ENCODE measurements at places on chromosomes 12 and 14.

DNA sequence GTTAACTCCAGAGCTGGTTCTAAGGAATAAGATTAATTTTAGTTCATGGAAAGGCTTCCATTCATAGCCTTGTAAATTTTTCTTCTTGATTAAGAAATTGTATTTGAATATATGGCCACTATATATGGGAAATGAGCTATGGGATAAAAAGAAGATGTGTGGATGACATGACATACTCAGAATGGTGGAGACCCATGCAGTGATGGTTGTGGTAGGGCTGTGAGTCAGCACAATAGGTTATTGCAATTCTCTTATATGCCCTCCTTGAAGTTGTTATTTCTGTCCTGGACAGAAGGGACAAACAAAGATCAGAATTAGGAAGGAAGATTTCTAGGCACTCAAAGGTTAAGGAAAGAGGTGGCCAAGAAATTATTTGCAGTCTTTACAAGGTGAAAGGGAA is 21.5 kb downstream of the RASSF9 start:
- no peak for DNase-seq

- DNase-seq: no peak
Measured at GRCh38 chr12:15731940-15732339, 57.2 kb downstream of the EPS8 start.

DNA sequence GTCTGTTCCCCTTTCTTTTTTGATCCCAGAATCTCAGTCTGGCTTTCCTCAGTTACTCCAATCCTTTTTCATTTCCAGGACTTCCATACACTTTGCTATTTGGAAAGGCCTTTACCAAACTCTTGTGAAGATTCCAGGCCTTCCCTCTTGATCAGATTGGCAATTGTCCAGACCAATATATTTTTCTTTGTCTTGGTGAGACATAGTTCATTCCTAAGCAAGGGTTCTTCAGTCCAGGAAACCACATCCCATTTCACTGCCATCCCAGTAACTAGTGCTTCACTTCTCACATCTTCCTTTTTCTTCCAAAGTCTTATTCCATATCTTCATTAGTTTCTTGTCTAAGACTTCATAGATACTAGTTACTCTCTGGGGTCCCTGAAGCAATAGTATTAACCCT is 2.1 kb upstream of the PTPRQ start:
- peak; percentile 12 for DNase-seq

DNA sequence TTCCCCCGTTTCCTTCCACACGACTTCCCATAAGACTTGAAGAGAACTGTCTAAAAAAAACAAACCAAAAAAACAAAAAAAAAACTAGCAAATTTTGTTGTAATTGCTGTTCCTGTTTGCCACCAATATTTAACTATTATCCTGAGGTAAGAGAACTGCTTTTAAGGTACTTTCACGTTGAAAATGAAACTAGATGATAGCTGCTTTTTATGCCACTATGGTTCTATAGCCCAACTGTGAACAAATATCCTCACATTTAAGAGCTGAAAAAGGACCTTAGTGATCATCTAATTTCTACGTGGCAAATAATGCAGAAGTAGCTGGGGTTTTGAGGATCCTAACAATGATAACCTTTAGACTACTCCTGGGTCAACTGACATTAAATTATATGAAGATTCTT is 98.6 kb downstream of the TAOK3 start:
- DNase-seq: no peak

- DNase-seq: peak; percentile 50
Measured at GRCh38 chr12:24960222-24960855, 11.4 kb upstream of the BCAT1 start.

DNA sequence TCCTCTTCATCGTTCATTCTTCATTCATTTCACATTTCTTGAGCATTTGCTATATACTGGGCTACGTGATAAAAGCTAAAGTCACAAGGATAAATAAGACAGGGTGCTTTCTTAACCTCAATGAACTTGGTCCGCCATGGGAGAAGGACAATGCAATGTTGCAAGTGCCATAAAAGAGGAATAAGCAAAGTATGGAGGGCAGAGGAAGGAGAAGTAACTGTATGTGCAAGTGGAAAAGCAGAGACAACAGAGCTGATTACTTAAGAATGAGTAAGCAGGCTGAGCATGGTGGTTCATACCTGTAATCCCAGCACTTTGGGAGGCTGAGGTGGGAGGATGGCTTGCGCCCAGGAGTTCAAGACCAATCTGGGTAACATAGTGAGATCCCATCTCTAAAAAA is 14.4 kb downstream of the AREL1 start:
- no peak for DNase-seq

DNA sequence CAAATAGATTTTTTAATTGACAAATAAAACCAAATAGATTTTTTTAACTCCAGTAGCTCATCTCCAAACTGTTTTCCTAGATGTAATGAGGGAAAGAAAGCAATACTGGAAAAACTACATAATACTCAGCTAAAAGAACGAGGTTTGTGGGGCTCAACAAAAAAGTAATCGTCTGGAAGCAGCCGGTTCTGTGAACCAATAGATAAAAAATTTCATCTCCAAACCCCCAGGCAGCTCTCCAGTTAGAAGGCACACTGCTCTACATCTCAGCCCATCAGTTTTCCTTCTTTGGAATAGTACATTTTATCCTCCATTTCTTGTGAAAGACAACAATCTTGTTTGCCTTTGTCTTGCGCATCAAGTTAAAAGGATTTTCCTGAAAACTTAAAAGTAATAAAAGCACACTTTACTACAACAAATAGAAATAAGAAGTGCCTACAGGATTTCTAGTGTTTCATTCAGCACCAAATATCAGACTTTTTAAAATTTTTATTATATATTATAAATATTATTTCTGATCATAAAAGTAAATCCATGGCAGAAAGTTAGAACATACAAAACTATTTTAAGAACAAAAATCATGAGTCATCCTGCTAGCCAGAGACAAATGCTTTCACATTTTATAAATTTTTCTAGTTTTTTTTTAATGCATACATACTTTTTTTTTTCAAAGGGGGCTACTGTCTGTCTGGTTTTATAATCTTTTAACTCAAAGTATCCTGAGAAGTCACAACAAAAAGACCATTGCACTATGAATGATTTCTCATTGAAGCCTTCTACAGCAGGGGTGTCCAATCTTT is 67.7 kb downstream of the EPS8 start:
- no peak for DNase-seq

DNA sequence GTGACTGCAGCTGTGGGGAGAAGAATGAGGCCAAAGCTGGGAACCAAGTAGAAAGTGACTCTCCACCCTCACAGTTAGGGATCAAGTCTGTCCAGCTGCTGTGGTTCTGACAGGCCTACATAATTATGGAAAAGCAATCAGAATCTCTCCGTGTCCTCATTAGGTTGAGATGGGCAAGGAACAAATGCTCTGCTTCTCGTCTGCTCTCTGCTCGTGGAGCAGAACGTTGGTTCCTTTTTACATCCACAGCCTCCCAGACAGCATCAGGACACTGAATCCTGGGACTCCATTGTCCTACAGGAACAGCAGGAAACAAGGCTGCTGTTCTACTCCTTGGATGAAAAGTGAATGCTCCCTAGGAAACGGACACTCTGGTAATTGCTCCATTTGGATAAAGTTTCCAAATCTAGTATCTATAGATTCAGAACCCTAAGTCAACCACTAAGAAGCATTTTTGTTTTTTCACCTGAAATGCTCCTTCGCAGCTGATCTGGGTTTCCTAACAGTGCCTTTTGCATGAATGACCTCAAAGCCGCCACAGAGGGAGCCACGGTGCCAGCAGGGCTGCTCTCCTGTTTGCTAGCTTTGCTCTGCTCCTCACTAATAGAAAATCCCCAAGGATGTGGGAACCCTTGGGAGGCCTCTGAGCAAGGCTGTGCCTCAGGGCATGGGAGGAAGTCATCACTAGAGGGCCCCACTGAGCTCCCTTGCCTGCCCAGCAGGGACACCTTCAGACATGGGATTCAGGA is 102.0 kb downstream of the EGLN3 start:
- DNase-seq: peak; percentile 77

DNA sequence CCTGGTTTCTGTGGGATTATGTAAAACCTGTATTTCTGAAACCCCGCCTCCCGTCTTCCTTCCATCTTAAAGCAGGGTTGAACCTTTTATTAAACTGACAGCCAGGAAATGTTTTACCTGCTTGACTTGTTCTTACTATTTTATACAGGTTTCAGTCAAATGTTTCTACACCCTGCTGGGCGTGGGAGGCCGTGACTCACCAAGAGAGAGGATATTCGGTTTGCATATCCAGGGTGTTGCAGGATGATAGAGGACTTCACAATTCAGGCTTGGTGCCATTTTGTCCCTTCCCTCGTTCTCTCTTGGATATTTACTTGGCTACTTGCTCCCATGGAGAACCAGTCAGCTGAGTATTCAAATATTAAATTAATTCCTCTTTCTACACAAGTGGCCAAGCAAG is 69.7 kb downstream of the ARF6 start:
- peak; percentile 40 for DNase-seq

DNA sequence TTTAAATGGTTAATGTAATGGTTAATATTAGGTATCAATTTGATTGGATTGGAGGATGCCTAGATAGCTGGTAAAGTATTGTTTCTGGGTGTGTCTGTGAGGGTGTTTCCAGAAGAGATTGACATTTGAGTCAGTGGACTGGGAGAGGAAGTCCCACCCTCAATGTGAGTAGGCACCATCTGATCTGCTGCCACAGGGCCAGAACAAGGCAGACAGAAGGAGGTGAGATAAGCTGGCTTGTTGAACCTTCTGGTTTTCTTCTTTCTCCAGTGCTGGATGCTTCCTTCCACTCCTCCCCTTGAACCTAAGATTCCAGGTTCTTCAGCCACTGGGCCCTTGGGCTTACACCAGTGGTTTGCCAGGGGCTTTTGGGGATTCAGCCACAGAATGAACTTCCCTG is 756.5 kb upstream of the LRFN5 start:
- DNase-seq: no peak

DNA sequence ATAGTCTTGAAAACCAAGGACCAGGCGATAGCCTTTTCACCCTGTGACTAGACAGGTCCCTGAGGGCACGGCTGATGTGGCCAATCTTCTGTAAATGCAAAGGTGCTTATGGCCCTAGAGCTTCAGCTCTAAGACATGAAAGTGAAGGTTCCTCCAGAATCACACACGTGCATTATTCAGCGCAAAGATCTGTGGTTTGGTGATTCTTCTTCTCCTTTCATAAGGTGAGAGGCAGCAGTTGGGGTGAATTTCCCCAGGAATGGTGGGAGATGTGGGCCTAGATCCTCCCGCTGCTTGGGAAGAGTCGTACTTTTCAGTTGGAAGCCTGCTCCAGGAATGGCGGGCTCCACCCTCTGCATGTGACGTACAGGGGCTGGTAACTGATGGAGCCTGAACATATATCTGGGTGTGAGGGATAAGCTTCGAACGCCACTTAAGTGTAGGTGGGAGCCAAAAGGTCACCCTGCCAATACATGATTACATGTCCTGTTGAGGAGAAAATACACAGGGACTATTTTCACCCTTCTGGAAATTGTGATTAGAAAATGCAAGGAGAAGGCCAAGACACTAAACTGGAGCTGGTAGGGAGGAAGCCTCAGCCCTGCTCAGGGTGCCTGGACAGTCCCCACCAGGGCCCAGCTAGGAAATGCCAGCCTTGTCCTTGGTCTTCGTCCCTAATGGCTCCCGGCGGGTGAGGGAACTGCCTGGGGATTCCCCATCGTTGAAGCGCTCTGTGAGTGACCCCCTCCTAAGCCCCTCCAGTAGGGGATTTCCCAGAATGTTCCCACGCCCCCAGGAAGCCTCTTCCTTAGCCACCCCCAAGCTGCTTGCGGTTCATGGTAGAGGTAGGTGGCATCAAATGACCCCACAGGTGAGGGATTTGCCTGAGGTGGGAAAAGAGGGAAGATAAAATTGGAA is 17.6 kb downstream of the BATF start:
- no peak for DNase-seq

DNA sequence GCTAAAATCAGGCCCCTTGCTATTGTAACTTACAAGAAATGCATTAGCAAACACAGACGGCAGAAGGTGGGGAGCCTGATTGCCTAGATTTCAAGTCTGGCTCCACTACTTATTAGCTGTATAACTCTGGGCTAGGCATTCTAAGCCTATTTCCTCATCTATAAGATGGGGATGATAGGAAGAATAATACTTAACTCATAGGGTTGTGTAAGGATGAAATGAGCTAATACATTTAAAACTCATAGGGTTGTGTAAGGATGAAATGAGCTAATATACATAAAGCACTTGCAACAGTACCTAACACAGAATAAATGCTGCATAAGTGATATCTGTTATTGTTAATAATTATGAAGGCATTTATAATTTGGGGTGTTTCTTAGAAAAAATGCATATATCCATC is 60.1 kb upstream of the DIO2 start:
- DNase-seq: no peak

GRCh38 chr14:98293576-98293975 is 978.4 kb downstream of the BCL11B start:
- DNase-seq: no peak

GRCh38 chr12:32569259-32569658 is 109.8 kb upstream of the DNM1L start:
- no peak for DNase-seq

DNA sequence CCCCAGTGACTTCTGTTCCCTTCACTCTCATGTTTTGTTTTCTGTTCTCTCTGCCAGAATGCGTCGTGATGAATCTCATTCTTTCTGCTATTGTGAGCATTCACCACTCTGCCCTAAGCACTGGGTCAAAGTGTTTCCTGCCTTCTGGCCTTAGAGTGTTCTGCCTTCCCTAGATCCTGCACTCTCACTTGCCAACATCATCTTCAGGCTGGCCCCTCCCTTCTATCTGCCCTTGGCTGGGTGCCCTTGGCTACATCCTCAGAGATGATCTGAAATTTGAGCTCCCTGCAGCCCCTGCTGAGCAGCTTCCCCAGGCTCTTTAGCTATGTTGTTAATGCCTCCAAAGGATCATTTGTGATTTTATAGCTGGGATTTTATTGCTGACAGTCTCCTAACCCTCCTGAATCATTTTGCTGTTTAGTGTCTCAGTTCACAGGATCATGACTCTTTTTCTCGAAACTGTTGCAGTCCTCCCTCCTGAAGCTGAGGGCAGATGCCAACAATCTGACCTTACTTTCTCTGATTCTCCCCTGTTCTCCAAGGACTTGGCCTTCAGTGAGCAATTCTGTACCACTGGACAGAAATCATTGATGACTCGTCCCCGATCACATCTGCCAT is 4.5 kb downstream of the DHRS2 start:
- DNase-seq: peak; percentile 21

- no peak for DNase-seq
Measured at GRCh38 chr14:97212399-97212798, 415.2 kb downstream of the VRK1 start.
